ENCODE measurements at places on chromosomes 6 and 20.

GRCh38 chr6:139590206-139590605, 215.8 kb upstream of the CITED2 start:
- no peak for DNase-seq

- no peak for DNase-seq
Observed at GRCh38 chr20:16106191-16106849, 466.9 kb downstream of the KIF16B start.

GRCh38 chr20:13913131-13913530, 77.3 kb downstream of the SEL1L2 start:
- no peak for DNase-seq

DNA sequence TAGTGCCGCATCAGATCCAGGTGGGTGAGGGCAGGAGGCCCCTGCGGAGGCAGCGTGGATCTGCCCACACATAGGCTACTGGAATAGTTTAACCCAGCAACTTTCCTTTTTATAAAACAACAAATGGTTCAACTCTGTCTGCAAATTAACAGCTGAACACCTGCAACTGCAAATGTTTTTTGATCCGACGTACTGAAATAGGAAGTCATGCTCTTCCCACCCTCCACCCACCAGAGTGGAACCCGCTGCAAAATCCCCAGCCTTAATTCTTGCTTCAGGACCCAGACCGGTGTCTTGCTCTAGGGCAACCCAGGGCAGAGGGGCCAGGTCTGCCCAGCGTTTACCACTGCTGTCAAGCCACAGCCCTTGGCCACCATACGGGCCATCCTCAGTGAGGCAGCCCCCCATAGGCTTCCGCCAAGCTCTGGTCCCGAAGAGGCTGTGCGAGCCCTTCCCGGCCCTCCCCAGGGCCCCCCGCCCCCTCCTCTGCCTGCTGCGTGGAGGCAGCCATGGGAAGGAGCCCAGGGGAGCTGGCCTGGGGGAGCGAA, 334.3 kb downstream of the ZFAND3 start:
- no peak for DNase-seq

GRCh38 chr6:142530566-142530965, 228.8 kb downstream of the ADGRG6 start:
- no peak for DNase-seq

DNA sequence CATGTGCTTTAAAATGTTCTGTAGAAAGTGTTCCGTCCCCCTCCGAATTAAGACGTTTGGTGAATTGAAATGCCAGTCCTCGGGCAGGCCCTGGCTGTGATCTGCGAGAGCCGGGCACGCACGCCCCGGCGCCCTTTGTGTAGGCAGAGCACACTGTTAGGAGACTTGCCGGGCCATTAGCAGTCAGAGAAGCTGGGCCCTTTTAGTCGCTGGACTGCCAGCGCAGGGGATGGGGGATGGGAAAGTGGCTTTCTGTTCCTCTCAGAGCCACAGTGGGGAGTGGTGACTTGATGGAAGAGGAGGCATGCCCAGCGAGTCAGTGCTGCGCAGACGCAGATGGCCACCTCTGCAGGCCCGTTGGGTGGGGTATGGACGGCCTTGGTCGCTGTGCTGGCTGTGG, 2.2 kb downstream of the PPP1R3G start:
- DNase-seq = no peak

DNA sequence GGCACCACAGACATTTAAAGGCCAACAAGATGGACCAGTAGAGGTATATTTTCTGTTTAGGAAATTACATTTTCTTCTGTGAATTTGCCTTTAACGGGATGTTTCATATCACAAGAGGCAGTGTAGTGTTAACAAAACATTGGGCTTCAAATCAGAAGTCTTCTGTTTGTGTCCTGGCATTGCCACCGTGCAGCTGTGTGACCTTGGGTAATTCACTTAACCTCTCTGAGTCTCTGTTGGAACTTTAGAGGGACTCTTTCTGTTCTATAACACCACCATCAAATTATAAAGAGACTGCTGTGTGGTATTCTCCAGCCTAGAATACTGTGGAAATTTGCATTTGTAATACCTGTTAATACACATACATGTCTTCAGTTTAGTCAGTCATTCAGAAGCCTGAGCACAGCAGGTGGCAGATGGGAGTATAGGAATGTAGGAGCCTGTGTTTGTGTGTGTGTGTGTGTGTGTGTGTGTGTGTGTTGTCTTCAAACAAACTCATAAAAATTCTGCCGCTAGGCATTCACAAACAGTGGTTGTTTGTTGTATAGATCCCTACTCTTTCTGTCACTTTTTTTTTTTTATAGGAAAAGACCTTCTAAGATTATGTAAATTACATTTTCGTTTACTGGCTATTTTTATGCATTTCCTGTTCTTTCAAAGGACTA, 22.6 kb downstream of the UST start:
- DNase-seq = no peak

GRCh38 chr6:107763946-107764345, 60.2 kb downstream of the SCML4 start:
- no peak for DNase-seq

GRCh38 chr6:127854009-127854408, 46.8 kb downstream of the THEMIS start:
- DNase-seq = no peak

DNA sequence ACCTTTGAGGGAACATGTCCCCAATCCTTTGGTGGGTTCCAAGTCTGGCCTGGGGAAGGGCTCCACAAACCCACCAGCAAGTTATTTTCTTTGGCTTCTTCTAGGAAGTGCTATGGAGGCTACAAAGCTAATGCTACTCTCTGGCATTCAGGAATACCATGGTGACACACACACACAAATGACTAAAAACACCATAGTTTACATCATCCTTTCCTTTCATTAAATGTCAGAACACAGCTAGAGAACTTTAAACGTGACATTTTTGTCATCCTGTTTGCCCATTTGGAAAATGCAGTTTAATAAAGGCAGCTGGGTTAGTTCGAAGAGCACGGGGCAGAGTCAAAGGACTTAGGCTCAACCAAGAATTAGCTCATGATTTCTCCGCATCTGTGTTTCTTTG, 40.2 kb upstream of the PROKR2 start:
- no peak for DNase-seq

GRCh38 chr6:90177544-90178383, 118.9 kb downstream of the BACH2 start:
- no peak for DNase-seq

DNA sequence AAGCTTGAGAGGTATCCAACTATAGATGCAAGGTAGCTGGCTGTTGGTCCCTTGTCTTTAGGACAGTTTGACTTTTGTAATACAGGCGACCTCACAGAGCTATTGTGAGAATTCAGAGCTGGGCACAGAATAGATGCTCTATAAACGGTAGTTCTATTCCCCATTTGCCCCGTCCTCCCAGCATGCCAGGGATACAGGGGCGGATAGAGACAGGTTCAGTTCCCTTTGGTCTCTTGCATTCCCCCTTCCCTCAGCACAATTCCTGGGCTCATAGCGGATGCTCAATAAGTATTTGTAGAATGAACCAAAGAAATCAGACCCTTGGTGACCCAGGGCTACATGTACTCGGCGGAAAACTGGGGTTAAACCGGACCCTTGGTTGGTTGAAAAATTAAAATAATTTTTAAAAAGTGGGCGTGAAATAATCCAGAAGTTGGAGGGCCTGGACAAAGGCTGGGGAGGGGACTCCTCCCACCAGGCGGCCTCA, 707 bp upstream of the TOP1 start:
- no peak for DNase-seq

DNA sequence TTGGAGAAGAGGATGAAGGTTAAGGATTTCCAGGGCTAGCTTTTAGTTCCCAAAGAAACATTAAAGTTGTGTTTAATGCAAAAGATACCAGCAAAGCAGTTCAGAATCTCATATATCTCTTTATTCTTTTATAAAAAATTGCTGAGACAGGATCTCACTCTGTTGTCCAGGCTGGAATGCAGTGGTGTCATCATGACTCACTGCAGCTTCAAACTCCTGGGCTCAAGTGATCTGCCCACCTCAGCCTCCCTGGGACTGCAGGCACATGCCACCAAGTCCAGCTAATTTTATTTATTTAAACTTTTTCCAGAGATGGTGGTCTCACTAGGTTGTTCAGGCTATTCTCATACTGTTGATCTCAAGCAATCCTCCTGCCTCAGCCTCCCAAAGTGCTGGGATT, 41.1 kb upstream of the CAP2 start:
- no peak for DNase-seq

GRCh38 chr6:129183681-129184301, 300.9 kb downstream of the LAMA2 start:
- no peak for DNase-seq

- peak; percentile 22 for DNase-seq
Observed at GRCh38 chr6:87279196-87279595, 43.2 kb upstream of the SMIM8 start.

DNA sequence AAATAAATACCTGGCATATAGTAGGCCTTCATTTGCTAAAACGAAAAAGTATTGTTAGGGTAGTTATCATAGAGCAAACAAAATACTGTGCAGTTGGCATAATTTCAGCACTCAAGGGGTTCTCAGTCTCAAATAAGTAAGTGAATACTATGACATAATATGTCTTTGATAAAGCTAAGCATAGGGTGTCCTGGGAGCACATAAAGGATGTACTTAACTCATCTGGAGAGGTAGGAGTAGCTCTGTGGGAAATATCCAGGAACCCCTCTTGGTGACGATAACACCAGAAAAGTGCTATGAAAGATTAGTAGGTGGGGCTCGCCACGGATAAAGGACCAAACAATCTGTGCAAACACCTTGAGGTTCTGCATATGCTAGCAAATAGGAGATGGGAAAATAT, 23.2 kb downstream of the VNN1 start:
- DNase-seq = no peak

GRCh38 chr20:9286501-9287461, 217.9 kb downstream of the PLCB4 start:
- DNase-seq = no peak

GRCh38 chr20:47067776-47068175, 173.1 kb downstream of the EYA2 start:
- DNase-seq = no peak

- no peak for DNase-seq
Observed at GRCh38 chr20:35369804-35370203, 42.0 kb downstream of the UQCC1 start.

DNA sequence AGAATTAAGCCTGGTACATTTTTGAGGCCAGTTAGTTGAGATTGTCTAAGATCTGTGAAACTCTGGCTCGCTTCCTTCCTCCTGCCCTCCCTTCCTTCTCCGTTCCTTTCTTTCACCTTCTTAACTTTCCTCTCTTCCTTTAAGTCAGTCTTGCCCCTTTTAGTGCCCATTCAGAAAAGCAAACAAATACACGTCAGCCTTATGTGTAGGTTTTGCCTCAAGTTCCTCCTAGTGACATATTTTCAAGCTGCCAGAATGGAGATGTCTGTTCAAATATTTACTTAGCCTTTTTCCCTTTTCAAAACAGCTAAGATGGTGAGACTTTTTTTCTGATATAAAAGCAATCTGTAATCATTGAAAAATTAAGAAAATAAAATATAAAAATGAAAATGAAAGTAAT, 178.4 kb downstream of the FARS2 start:
- DNase-seq = no peak

DNA sequence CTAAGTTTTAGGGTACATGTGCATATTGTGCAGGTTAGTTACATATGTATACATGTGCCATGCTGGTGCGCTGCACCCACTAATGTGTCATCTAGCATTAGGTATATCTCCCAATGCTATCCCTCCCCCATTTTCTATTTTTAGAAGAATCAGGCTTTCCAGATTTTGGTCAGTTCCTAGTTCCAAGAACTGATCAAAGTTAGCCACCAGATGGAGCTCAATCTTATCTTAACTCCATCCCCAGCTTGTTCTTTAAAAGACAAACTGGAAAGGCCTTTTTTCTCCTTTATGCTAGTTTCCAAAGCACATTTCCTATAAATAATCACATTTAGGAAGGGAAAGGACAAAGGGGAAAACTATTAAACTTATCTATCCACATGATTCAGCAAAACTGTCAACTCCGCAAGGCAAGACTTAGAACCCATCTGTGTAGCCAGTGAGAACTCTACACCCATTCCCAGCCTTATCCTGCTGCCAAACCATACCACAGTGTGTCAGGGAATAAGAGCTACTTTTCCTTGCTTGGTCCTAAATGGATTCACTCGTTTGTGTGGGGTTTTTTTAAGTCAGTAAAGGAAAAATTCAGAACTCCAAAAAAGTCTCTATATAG, 22.8 kb upstream of the KHDC1 start:
- DNase-seq = no peak

GRCh38 chr20:1509237-1509636, 18.0 kb upstream of the SIRPB2 start:
- DNase-seq = peak; percentile 56

GRCh38 chr6:163536770-163537169, 122.3 kb downstream of the QKI start:
- DNase-seq = no peak

- DNase-seq = no peak
Observed at GRCh38 chr6:122476131-122476530, 4.5 kb upstream of the SERINC1 start.

DNA sequence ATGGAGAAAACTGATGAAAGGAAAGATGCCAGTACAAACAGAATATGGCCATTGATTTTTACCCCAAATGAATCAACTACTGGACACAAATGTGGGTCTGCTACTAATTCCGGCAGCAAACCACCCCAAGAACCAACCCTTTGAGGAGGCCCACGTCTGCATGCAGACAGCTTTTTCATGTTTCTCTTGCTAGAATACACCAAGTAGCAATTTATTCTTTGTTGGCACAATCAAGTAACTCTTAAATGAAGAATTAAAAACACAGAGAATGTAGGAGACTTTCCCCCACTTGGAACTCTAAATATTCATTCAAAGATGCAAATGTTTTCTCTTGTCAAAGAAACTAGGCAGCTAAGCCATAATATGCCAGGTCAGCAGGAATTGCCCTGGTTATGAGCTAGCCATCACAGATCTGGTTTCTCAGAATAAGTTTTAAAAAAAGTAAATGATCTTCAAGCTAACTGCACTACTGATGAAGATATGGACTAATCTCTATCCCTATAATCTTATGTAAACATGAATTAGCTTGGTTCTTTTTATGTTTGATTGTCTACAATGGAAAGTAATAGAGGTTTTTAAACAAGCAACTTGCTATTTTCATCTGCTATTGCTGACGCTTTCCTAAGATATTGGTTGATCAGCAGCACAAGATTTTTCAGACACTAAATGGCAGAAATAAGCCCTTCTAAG, 163.1 kb upstream of the THEMIS start:
- no peak for DNase-seq
